Activated CD8-positive, alpha-beta memory T cell treated with anti-CD3 and anti-CD28 coated beads for 1 hour (primary cell): ENCODE measurements at places on chromosomes 6 and 20.

GRCh38 chr20:60091305-60091704, 133.1 kb downstream of the CDH26 start:
- DNase-seq: no peak

DNA sequence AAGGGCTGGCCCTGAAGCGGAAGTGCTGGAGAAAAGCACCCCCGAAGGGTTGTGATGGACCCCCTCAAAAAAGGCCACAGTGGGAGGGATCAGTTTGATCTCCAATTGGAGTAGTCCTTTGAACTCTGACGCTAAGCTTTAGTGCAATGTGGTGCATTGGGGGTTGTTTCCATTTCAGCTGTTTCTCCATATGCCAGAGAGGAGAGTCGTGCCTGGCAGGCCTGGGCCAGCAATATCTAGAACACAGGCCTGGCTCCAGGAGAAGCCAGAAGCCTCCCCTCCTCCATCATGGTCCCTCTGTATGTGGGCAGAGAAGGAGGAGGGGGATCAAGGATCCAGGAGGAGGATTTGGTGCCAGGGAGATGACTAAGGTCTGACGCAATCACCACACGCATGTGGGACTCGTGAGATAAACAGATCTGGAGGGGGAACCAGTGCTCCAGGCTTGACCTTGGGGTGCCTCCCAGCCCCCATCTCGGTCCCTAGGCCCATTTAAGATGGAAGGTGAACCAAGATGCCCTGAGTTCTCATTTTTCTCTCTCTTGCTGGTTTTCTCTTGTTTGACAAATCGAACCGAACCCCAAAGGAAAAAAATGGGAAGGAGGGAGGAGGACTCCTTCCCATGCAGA, 517.4 kb upstream of the JARID2 start:
- DNase-seq: no peak

DNA sequence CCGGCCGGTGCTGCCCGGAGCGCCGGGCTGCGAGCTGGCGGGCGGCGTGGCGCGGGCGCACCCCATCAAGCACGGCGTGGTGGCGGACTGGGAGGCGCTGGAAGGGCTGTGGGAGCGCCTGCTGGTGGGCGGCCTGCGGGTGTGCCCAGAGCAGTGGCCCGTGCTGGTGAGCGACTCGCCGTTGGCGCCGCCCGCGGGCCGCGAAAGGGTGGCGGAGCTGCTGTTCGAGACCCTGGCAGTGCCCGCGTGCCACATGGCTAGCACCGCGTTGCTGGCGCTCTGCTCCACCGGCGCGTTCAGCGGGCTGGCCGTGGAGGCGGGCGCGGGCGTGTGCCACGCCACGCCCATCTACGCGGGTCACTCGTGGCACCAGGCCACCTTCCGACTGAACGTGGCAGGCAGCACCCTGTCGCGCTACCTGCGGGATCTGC, 517 bp downstream of the ACTL10 start:
- DNase-seq: no peak

- DNase-seq: peak; percentile 18
Measured at GRCh38 chr6:36755435-36756348, 58.1 kb downstream of the RAB44 start.

GRCh38 chr6:35984701-35985100, 39.7 kb downstream of the SLC26A8 start:
- no peak for DNase-seq

- DNase-seq: no peak
Measured at GRCh38 chr6:134065706-134066105, 13.3 kb upstream of the SLC2A12 start.

DNA sequence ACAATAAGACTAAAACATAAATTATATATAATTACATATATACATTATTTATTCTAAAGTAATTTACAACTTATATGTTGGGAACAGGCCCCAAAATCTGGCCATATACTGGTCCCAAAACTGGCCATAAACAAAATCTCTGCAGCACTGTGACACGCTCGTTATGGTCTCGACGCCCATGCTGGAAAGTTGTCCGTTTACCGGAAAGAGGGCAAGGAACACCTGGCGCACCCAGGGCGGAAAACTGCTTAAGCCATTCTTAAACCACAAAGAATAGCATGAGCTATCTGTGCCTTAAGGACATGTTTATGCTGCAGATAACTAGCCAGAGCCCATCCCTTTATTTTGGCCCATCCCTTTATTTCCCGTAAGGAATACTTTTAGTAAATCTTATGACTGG, 164.9 kb downstream of the CENPW start:
- DNase-seq: no peak
